ENCODE measurements at places on chromosomes 1 and 21. TPM values are rescaled to one million over a fixed set of nuclear protein-coding genes. Genes with fewer than 3 reads are reported as not detected.
A peak's percentile ranks its signal among the peaks of the same experiment; 100 is the strongest.

DNA sequence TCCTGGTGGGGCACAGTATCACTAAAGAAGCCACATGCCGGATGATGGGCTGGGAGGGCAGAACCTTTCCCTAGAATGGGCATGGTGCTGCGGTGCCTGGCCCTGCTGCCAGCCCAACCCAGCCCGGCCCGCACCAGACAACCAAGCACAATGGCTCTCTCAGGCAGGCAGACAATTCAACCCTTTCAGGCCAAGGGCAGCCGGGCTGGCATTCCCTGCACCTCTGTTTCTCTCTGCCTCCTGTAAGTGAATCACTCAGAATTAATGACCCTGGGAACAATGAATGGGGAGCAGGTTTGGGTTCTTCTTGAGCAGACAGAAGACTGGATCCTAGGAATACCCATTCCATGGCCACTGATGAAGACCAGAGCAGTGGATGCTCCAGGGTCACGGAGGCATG is 41.0 kb upstream of the IFFO2 start:
- DNase-seq: no peak

DNA sequence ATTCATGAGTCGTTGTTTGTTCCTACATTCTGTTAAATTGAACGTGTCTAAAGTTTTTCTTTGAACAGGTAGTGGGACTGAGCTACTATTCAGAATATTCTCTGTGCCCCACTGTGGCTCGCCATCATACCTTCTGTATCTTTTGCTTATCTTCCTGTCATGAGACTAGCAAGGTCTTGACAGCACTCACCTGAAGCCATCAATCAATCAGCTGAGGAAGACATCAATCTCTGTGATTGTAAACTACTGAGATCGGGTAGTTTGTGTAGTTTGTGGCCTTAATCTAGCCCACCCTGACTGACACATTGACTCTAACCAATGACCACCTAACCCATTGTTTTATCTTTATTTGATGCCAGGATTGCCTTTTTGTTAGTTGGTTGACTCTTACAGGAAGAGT is 17.7 kb upstream of the RUNX1 start:
- no peak for DNase-seq

- DNase-seq: no peak
These were observed 213.0 kb upstream of the CACYBP start for GRCh38 chr1:174786760-174787159.

DNA sequence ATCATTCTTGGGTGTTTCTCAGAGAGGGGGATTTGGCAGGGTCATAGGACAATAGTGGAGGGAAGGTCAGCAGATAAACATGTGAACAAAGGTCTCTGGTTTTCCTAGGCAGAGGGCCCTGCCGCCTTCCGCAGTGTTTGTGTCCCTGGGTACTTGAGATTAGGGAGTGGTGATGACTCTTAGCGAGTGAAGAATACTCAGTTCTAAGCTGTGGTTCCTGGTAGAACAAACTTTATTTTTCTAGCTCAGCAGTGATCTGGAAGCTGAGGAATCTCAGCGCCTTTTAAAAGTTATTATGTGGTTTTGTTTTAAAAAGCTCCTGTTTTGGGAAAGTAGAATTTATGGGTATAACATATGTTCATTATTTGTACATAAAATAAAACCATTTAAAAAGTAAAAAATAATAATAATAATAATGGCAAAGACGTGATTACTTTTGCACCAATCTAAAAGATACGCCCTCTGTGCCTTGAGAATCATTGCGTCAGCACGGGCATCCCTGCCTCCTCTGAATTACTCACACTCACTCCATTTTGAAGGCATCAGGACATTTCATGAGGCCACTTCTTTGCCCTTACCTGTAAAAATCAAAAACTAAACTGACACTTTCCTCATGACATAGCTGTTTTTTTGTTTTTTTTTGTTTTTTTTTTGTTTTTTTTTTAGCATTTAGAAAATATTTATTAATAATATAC is 29.7 kb upstream of the TNFRSF1B start:
- DNase-seq: no peak

- no peak for DNase-seq
These were observed 182.0 kb upstream of the SGIP1 start for GRCh38 chr1:66351913-66352312.

DNA sequence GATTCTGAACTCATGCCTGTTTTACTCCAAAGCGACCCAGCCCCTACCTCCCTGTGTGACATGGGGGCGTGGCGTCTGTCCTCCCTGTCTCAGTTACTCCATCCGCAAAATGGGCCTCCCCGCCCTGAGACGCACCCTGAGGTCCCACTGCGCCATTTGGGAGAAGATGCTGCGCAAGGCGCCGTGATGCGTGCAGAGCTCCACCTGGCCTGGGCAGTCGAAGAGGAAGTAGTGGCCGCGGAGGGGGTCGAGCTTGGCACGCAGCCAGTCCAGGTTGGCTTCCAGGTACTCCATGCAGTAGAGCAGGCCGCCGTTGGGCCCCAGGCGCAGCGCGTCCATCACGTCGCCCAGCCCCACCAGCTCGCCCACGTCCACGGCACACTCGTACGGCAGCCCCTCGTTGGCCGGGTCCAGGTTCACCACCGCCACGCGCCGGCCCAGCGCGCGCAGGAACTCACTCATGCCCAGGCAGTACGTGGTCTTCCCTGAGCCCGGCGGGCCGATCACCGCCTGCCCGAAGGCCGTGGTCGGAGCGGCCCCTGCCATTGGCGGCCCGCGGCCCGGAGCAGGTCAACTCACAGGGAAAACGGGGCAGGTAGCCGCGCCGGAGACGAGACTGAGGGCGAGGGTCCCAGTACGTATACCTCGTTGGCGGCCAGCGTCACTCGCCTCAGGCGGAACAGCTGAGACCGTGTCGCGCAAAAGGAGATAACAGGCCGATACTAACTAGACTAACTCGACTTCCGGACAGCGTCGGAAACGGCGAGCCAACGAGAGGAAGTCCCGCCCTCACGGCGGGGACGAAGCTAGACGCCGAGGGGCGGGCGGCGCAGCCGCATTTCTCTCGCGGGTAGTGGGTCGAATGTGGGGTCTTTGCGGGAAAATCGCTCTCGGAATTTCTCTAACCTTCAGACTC is at the start of gene GPN2:
GPN2 (minus strand) TSS at position 733 of the 916 bp plus-strand sequence; CDS start at position 546, 187 bp downstream.
- peak; percentile 76 for DNase-seq

- DNase-seq: no peak
These were observed 18.7 kb downstream of the LRRC8D start for GRCh38 chr1:89839516-89839915.

- no peak for DNase-seq
These were observed 29.9 kb downstream of the PMVK start for GRCh38 chr1:154906621-154907081.

DNA sequence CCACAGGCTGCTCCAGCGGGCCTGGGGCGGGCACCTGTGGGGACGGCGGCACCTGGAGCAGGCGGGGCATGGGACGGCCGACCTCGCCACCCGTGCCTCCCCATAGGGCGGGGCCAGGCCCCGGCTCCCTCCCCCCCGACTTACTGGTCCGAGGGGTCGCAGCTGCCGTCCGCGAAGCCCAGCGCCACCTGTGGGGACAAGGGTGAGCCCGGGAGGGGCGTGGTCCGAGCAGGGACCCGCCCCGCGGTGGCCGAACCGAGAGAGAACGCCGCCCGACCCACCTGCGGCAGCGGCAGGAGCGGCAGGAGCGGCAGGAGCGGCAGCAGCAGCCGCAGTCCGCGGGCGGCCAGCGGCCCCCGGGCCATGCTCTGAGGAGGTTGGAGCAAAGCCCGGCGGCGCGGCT is at the start of gene TMEM52:
TMEM52 (minus strand) TSS at position 379 of the 403 bp plus-strand sequence; CDS start at position 365, 14 bp downstream.
- no peak for DNase-seq

GRCh38 chr1:199948587-199949280 is 78.8 kb upstream of the NR5A2 start:
- no peak for DNase-seq

- no peak for DNase-seq
These were observed 17.7 kb downstream of the MRPS6 start for GRCh38 chr21:34091032-34091431.

DNA sequence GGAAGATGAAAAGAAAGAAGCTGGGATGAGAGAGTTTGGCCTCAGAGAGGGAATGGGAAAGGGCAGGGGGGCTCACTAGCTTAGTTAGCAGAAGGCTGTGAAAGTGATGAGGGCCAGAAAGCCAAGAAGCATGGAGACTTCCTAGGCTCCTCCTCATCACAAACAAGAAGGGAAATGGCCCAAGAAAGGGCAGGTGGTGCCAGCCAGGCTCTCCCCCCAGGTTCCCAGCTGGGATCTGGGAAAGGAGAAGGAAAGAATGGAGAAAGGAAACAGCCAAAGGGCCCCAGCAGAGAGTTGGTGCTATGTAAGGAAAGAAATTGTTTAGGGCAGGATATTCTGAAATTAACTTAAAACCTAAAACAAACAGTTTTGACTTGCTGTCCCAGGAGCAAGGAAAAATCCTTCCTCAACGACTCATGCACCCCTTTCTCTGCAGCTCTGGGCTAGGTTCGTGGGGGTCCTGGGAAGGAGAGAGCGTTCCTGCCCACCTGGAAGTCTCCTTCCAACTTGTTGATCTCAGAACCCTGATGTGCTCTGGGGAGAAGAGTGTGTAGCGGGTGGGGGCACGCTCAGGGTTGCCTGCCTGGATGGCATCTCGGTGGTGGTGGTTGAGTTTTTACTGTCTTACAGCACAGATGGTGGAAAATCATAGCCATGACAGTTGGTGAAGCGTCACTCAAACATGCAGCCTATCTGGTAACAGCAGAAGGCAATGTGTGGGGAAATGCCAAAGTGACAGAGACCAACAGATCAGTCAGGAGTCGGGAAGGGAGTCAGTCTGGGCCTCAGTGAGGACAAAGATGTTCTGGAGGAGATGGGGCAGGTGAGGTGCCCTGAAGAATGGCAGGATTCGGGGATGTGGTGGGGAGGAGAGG is 147.3 kb downstream of the CLIC6 start:
- no peak for DNase-seq

RNU1-3 gene
- 1.9 TPM for polyA plus RNA-seq

FMO3 gene
- 0.28 TPM for polyA plus RNA-seq

DNA sequence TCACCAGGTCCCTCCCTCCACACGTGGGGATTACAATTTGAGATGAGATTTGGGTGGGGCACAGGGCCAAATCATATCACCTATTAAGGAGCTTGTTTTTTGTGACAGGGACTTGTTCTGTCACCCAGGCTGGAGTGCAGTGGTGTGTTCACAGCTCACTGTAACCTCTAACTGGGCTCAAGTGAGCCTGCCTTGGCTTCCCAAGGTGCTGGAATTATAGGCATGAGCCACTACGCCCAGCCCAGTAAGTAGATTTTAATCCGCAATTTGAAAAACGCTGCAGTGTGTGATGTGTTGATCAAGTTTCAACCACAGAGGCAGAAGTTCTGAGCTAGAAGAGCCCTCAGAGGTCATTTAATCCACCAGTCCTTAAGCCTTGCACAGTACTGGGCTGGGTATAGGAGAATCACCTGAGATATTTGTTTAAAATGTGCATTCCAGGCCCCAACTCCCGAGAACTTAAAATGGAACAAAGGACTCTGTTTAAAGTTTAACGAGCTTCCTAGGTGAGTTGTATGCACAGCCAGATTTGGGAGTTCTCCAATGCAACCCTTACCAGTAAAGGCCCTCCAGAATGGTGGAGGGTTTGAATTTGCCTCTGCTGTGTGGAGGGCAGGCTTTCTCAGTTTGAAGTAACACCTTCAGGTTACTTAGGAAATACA is 13.4 kb downstream of the RPL11 start:
- DNase-seq: no peak

GRCh38 chr1:234231061-234231892 is 142.0 kb upstream of the COA6 start:
- no peak for DNase-seq

GRCh38 chr1:111886741-111887140 is 102.7 kb downstream of the KCND3 start:
- no peak for DNase-seq

CELA3A gene
- polyA plus RNA-seq: not detected

DNA sequence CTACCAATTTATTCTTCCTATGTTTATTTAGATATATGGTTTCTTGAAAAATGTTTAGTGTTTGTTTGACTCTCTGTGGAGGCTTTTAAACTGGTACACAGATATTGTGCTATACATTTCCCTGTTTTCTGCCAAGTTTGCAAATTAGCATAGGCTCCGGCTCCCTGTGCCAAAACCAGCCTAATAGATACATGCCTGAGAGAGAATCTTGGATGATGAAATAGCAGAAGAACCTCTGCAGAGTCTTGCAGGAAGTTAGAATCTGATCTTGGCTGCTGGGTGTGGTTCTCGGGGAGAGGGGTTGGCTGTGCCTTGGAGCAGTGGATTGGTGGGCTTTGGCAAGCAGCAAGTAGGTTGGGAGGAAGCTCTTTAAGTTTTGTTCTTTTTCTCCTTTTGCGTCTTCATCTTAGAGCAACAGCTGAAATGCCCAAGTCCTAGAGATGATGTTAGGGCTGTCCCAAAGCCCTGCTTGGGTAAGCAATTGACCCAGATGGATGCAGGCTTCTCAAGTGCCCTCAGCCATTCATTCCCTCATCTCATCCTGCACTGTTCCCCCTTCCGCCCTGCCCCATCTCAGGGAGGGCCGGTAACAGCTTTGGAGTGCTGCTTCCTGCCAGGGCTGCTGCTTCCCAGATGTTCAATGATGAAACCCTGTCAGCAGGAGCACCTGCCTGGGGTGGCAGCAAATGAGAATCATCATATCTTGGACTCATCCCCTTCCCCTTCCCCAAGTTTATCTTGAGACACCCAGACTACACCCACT is 9.3 kb downstream of the PLA2G2A start:
- DNase-seq: no peak

DNA sequence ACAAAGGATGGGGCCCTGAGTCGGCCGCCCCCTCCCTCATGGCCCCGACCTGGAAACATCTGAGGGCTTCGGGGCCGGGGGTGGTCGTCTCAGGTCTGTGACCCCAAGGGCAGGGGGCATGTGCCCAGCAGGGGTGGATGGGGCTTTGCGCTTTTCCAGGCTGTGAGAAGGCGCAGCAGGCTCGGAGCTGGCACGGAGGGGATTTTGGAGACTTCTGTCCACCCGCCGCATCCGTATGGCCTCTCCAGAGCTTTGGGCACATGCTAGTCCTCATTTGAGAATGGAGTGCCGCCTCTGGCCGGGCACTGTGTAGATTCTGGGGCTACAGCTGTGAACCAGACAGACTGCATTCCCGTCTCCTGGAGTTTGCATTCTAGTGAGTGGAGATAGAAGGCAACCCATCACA is 66.1 kb upstream of the WNT4 start:
- no peak for DNase-seq

MYOG gene
- 0.18 TPM for polyA plus RNA-seq

Measured in left kidney (tissue), 8 donors.